NCI-H2029 treated with DMSO at 0.1 percent for 48 hours (cell line): ENCODE measurements at places on chromosomes 12 and 14.
A peak's percentile ranks its signal among the peaks of the same experiment; 100 is the strongest.

GRCh38 chr14:31457665-31458659 lies 656 bp upstream of the DTD2 start:
- DNase-seq: peak; percentile 73

DNA sequence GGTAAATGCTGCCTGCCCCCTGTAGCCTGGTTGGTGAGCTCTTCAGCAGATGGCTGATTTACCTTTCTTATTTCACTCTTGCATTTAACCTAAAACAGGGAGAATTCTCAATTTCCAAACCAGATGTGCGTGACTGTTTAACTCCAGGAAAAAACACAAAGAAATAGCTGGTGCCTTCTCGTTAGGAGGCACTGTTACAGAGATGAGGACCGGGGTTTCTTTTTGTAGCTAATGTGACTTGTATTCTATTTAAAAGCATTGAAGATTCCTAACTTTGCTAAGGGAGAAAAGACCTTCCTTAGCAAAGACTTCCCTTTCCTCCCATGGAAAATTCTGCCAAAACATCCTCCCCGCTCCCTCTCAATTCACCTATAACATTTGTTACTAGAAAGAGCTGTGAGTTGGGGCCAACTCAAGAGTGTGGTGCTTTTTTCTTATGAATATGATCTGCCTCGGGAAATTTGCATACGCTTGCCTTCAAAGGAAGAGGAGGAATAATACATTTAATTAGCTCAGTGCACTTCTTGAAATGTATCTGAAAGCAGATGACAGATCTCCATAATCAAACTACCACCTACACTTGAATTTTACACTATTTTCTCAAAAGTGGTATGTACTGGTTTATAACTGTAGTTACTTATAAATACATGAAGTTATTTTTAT lies 102.0 kb upstream of the ARID2 start:
- no peak for DNase-seq

GRCh38 chr14:59601056-59601455 lies 24.4 kb upstream of the CCDC175 start:
- DNase-seq: no peak

DNA sequence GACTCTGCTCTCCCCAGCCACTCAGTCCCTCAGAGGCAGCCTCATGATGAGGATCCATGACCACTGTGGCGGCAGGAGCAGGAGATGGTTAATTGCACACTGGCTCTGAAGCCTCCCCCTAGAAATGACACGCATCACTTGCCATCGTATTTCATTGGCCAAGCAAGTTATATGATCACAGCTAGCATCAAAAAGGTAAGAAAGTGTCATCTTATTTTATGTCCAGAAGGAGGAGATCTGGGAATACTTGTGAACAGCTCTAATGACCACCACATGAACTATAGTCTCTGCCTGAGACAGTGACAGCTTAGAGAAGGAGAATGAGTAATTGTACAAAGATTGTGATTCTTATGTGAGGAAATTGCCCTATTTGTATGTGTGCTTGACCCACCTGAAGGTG lies 363.4 kb downstream of the NUAK1 start:
- no peak for DNase-seq

GRCh38 chr12:109714141-109714912 lies 702 bp downstream of the FAM222A start:
- no peak for DNase-seq

- DNase-seq: no peak
Measured at GRCh38 chr12:114949058-114949820, 265.3 kb upstream of the TBX3 start.

- DNase-seq: no peak
Measured at GRCh38 chr14:88023658-88024187, 18.8 kb downstream of the GPR65 start.

- no peak for DNase-seq
Measured at GRCh38 chr14:26596543-26597061, 1.2 kb downstream of the NOVA1 start.

- no peak for DNase-seq
Measured at GRCh38 chr12:53577941-53578352, 48.2 kb downstream of the ATF7 start.

GRCh38 chr12:13959131-13959723 lies 22.2 kb downstream of the GRIN2B start:
- DNase-seq: no peak

- DNase-seq: no peak
Measured at GRCh38 chr12:131391399-131391798, 319.5 kb upstream of the SFSWAP start.

- DNase-seq: no peak
Measured at GRCh38 chr14:26828741-26829140, 230.9 kb upstream of the NOVA1 start.

DNA sequence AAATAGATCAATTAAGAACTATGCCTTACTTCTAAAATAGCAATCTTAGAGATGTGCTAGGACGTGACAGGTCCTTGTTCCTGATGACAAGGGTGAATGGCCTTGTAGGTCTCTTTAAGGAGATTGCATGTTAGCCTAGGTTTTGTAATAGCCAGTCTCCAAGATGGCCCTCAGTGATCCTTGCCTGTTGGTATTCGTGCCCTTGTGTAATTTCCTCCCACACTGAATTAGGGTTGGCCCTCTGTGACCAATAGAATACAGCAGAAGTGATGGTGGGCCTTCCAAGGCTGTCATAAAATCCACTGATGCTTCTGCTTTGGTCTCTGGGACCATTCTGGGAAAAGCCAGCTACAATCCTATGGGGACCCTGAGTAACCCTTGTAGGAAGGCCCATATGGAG lies 38.2 kb upstream of the SNX6 start:
- no peak for DNase-seq

DNA sequence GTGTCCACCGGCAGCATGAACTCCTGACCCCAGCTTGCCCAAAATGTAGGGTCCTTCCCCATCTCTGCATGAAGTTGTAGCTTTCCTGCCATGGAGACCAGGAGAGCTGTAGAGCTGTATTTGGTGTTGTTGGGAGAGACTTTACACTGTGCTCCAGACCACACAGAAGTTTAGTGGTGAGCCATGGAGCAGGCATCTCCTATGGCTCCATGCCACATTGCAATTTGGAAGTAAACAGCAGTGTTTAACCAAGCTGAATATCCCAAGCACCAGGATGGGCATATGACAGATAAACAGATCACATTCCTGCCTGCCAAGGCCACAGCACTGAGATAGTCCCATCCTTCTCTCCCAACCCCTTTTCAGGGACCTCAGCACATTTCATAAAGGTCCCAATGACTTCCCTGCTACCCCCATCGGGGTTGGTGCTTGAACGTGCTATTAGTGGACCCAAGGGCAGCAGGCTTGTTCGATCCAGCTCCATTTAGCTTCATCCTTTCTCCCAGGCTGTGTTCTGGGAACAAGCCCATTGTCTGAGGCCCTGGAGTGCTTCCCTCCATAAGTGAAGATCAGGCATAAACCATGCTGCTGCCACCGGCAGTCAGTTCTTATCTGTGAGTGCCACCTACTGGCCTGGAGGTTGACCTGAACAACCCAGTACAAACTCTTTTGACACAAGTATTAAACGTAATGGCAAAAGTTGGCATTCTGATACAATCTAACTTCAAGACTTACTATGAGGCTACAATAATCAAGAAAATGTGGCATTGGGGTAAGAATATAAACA lies 172.3 kb upstream of the ATXN7L3B start:
- DNase-seq: no peak

GRCh38 chr12:94779485-94779884 lies 129.1 kb upstream of the TMCC3 start:
- DNase-seq: no peak

GRCh38 chr12:68686262-68686594 lies 550 bp upstream of the NUP107 start:
- no peak for DNase-seq

DNA sequence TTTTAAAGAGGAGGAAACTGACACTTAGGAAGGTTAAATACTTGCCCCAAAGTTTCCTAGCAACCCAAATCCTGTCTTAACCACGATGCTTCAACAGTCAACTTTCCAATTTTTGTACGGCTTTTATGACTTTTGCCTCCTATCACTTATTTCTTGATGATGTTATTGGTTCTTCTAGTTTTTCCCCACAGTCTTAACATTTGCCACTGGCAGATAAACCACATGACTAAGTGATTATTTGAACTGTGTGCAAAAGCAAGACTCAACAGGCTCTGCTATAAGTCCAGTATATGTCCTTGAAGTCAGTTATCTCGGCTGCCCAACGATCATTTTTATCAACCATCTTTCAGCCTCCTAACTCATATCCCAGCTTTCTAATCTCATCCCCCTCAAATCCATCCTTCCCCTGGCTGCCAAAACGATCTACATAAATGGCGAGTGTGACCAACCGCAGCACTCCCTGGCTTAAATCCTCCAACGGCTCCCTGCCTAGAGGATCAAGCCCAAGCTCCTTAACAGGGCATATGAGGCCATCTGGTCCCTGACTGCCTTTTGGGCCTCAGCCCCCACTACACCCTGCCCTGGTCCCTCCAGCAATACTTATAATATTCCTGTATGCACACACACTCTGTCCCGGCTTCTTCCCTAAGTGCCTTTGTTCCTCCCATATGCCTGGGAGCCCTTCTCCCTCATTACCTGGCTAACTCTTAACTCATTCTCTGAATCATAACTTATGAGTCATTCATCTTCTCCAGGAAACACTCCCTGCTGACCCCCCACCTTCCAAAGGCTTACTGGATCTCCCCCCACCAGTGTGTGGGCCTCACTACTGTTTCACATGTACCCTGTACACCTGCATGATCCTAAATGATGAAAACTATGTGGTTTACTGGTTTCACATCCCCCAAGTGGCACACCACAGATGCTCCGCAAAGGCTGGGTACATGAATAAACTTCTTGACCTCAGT lies 8.8 kb downstream of the VPS37B start:
- DNase-seq: no peak

GRCh38 chr14:99329711-99330315 lies 57.8 kb upstream of the BCL11B start:
- DNase-seq: no peak

DNA sequence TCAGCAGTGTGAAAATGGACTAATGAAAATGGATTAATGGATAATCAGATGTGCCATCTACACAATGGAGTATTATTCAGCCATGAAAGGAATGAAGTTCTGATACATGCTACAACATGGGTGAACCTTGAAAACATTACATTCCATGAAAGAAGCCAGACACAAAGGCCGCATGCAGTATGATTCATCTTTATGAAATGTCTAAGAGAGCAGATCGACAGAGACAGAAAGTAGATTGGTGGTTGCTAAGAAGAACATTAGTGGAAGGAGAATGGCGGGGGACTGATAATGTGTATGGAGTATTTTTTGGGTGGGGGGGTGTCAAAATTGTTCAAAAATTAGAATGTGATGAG lies 47.3 kb downstream of the PRKAB1 start:
- no peak for DNase-seq

DNA sequence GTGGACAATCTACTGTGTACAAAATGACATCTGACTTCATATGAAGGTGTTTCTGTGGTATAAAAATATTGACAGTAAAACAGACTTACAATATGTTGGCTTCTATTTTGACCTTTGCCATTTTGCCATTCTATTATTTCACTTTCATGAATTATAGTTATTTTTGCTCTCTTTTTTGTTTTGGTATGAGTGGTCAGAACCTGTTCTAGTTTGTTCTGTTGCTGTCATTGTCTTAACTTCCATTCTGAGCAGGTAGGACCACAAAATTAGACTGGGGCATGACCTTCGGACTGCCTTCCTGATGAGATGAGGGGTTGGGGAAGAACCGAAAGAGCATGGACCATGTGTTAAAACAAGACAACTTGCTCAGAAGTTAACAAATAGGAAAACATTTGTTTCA lies 36.5 kb upstream of the IFNG-AS1 start:
- DNase-seq: no peak

DNA sequence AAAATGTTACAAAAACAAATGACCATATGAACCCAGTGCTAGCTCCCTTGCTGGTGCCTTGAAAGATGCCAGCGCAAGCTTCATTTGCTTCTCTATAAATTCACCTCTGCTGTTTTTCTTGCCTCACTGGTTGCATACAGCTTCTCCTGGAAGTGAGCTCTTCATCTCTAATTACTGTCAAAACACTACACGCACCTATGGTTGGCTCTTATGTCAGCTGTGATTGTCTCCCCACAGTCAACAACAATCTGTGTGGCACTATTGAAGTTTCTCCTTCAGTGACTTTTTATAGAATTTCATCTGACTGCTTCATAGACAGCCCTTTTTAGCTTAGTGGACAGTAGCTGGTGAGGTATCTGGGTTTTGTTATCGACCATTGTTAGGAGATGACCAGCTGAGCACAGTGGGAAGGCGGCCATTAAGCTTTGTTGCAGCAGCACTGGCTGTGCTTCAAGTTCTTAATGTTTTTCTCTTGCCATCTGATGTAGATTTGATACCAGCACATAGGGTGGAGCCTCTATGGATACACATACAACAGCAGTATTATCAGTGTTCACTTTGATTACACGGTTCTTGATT lies 131.8 kb downstream of the KITLG start:
- DNase-seq: peak; percentile 97

GRCh38 chr14:32980178-32980901 lies 41.7 kb downstream of the NPAS3 start:
- DNase-seq: peak; percentile 94

- DNase-seq: peak; percentile 61
Measured at GRCh38 chr12:14629832-14630710, 62.4 kb upstream of the PLBD1 start.

- DNase-seq: peak; percentile 2
Measured at GRCh38 chr14:77707355-77707723, 484 bp downstream of the ALKBH1 start.

DNA sequence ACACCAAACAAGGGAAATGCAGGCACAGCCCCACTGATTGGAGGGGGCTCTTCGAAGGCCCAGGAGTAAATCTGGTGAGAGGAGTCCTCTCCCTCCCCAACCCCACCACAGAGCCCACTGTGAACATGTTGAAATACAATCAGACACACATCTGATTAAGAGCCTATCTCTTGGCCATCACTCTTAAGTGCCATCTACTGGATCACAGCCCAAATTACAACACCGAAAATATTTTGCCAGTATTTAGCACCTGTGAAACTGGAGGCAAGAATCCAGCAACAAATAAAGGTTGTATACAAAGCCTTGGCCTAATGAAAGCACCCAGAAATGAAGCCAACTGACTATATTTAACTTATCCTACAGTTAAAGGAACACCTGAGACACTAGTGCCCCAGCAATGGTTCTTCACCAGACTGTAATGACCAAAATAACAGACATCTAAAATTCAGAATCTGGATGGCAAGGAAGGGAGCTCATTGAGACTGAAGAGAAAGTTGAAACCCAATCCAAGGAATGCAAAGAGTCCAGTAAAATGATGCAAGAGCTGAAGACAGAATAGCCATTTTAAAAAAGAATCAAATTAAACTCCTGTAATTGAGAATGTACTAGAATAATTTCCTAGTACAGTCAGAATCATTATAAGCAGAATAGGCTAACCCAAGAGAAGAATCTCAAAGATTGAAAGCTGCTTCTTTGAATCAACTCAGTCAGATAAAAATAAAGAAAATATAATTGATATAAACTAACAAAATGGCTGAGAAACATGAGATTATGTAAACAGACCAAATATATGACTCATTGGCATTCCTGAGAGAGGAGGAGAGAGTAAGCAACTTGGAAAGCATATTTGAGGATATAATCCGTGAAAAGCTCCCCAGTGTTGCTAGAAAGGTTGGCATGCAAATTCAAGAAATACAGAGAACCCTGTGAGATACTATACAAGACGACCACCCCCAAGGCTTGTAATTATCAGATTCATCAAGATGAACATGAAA lies 1117.0 kb downstream of the FLRT2 start:
- DNase-seq: no peak

- no peak for DNase-seq
Measured at GRCh38 chr12:108568338-108569154, 6.2 kb downstream of the ISCU start.
